ENCODE measurements at places on chromosomes 1 and 21. TPM values are rescaled to one million over a fixed set of nuclear protein-coding genes. Genes with fewer than 3 reads are reported as not detected.

The PCP4L1 gene
- not detected for total RNA-seq

The OR2L3 gene
- total RNA-seq: 0.17 TPM

The ZNF672 gene
- total RNA-seq: 42.8 TPM

The FMOD gene
- not detected for total RNA-seq

The SLC30A1 gene
- 10.6 TPM for total RNA-seq

The FNDC10 gene
- total RNA-seq: 2.7 TPM

The TMIGD3 gene
- not detected for total RNA-seq

The SYPL2 gene
- total RNA-seq: not detected

The ATXN7L2 gene
- total RNA-seq: 9.0 TPM

The ARTN gene
- total RNA-seq: 0.41 TPM

The MMEL1 gene
- total RNA-seq: 0.90 TPM
